Mucosa of descending colon (tissue), 3 donors: ENCODE measurements at places on chromosomes 5 and 9. TPM values are rescaled to one million over a fixed set of nuclear protein-coding genes. Genes with fewer than 3 reads are reported as not detected.

The GLDC gene
- 0.38 TPM for total RNA-seq

The PCDHGA5 gene
- 1.2 TPM for total RNA-seq

The PCDHGA3 gene
- 2.2 TPM for total RNA-seq

The CRHBP gene
- total RNA-seq, result 0.84 TPM

The STK32A gene
- total RNA-seq, result 4.0 TPM

The KCTD16 gene
- total RNA-seq, result 0.12 TPM

The PHF24 gene
- total RNA-seq, result not detected

The SOHLH1 gene
- total RNA-seq, result not detected

The PCDHGA7 gene
- 5.6 TPM for total RNA-seq

The IFNK gene
- not detected for total RNA-seq

The MYMK gene
- total RNA-seq, result not detected

The ASTN2 gene
- 6.1 TPM for total RNA-seq

The F12 gene
- total RNA-seq, result 3.0 TPM

The SHOC1 gene
- total RNA-seq, result not detected

The CXXC5 gene
- total RNA-seq, result 28.3 TPM

The RMRP gene
- 9,213 TPM for total RNA-seq

The TJP2 gene
- total RNA-seq, result 124 TPM

The TMEFF1 gene
- total RNA-seq, result not detected
